ENCODE measurements at places on chromosomes 13 and 19.

- peak; percentile 95 for DNase-seq
Observed at GRCh38 chr19:12884926-12885748, 1.9 kb downstream of the KLF1 start.

- DNase-seq: no peak
Observed at GRCh38 chr13:40922437-40923040, 96.6 kb downstream of the ELF1 start.

DNA sequence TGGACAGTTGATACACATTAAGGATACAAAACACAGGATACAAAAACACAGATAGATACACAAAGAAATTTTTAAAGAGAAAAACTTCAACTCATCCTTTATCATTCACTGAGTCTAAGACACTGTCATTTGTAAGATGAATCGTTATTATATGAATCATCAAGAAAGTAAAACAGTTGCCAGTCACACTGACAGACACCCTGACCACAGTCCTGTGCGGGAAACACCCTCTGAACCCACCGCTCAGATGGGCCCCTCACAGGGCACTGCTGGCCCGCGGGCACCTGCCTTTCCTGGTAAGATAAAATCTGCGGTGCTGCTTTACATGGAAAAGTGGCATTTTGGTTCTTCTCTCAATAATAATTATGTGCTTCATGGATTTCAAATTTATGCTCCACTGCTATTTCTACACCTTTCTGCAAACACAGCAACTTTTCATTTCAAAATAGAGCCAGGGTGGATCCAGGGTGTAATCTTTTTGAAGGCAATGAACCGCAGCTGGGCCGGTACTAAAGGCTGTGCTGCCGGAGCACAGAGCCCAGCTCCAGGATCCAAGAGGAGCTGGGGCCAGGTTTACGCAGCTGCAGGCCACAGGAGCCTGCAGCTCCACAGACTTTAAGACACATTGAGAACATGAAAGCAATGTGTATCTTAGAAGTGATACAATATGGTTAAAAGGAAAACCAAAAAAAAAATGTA lies 76.8 kb downstream of the TUBGCP3 start:
- no peak for DNase-seq

- no peak for DNase-seq
Observed at GRCh38 chr13:98187155-98187964, 10.3 kb upstream of the RNF113B start.

DNA sequence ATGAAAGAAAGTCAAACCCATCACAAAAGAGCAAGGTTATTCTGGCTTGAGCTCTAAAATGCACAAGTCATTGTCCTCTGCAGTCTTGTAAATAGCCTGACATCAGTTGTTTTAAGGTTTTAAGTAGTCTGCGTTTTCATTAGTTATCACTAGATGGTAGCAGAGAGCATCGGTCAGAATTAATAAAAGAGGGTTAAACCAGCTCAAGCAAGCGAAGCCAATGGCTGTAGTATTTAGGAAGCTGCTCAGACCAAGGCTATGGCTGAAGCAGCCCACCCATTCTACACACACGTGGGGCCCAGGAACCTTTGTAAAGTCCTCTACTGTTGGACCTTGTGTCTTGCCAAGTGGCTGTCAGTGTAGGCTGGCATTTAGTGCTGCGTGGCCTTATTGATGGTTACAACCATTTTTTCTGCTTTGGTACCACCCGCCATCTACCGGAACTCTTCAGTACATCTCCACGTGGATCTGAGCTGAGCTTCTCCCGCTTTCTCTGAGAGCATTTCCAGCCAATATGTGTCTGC lies 13.3 kb upstream of the ZNF57 start:
- DNase-seq: peak; percentile 24

GRCh38 chr19:44719262-44719701 lies 20.3 kb downstream of the CEACAM16 start:
- DNase-seq: no peak

GRCh38 chr19:888581-889385 lies 4.2 kb downstream of the MED16 start:
- peak; percentile 62 for DNase-seq

DNA sequence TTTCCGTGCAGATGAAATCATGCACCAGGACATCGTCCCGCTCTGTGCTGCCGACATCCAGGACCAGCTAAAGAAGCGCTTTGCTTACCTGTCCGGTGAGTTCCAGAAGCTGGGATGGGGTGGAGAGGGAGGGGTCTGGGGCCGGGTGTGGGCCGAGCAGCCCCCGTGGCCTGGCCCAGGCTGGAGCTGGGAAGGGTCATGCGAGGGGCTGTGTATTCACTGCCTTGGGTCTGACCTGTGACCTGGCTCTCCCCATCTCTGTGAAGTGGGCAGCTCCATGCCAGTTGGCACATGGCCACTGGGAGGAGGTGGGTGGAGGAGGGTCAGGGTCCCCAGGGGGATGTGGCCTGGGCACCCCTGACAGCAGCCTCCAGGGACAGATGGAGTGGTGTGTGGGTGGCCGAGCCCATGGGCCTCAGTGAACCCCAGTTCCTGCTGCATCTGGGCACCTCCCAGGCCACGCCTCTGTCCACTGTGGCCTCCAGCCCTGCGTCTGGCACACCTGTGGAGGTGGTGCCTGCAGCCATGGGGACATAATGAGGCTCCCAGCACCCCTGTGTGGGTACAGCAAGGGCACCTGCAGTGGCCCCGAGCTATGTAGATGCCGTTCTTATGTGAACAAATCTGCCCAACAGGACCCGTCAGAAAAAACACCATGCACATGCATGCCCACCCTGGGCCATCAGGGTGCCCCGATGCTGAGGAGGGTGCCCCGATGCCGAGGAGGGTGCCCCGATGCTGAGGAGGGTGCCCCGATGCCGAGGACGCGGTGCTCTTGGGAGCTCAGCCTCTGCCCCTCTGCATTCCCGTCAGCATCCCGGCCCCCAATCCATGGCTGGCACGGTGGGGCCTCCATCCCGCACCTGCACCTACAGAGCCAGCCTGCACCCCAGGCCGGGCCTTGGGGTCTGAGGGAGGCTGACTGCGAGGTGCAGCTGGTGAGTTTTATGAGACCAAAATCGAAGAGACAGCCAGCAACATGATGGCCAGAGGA lies 46.0 kb downstream of the MCF2L start:
- DNase-seq: no peak

DNA sequence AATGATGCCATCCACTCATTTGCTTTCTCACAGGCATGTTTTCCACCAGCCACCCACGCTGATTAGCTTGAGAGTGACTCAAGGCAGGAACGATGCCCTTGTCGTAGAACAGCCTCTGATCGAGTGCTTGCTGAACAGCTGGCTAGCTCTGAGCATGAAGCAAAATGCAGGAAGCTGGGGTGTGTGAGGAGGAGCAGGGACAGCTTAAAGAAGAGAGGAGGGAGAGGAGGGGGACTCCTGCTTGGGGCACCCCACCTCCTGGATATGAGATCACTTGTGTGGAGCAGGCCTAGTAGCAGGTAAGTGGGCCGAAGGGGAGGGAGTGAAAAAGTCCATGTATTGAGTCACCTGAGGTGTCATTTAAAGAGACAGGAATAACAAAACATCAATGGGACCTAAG lies 48.8 kb downstream of the IRS2 start:
- no peak for DNase-seq

DNA sequence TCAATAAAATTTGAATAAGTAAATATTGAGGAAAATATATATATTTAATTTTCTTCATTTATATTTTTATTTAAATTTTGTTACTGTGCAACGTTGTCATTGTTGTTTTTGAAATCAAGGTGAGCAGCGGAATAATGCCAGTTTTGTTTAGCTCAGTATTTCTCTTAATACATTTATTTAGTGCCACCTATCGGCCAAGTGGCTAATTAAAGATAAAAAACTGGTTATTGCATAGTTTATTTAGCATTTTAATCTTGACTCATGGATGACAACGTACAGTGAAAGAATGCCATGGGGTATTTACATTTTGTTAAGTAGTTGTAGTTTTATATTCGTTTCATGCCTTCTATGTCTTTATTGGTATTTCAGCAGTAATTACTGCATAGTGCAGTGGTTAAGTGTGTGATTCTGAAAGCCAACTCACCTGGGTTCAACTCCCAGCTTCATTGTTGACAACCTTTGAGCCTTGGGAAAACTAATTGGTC lies 265.9 kb downstream of the MYO16 start:
- DNase-seq: no peak

DNA sequence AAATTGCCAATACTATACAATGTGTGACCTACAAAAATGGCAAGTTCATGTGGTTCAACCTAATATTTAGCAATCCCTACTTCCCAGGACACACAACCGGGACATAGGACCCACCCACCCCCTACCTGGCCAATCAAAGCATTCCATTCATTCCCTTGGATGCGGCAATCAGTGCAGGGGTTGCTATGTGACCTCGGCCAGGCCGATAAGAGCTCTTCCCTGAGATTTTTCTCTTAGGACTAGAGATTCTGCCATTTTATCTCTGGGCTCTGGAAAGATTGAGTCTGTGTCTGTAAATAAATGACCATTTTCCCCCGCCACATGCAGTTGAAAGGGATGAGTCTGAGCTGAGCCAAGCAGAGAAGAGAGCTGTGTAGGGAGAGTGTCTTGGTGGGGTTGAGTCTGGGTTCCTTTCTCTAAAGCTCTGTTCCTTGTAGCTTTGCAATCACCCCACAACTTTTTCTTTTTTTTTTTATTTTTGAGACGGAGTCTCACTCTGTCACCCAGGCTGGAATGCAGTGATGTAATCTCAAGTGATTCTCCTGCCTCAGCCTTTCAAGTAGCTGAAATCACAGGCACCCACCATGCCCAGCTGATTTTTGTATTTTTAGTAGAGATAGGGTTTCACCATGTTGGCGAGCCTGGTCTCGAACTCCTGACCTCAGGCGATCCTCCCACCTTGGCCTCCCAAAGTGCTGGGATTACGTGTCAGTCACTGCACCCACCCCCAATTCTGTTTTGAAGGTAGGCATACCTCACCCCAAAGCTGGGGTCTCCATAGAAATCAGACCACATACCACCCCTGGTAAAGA lies 7.4 kb downstream of the IFNL1 start:
- DNase-seq: no peak

- DNase-seq: no peak
Observed at GRCh38 chr13:24045597-24045996, 114.9 kb upstream of the SPATA13 start.

- no peak for DNase-seq
Observed at GRCh38 chr13:21594715-21595545, 9.0 kb downstream of the MICU2 start.

- no peak for DNase-seq
Observed at GRCh38 chr13:35191883-35192282, 249.8 kb downstream of the NBEA start.

GRCh38 chr13:74217811-74218210 lies 83.6 kb upstream of the KLF12 start:
- no peak for DNase-seq

DNA sequence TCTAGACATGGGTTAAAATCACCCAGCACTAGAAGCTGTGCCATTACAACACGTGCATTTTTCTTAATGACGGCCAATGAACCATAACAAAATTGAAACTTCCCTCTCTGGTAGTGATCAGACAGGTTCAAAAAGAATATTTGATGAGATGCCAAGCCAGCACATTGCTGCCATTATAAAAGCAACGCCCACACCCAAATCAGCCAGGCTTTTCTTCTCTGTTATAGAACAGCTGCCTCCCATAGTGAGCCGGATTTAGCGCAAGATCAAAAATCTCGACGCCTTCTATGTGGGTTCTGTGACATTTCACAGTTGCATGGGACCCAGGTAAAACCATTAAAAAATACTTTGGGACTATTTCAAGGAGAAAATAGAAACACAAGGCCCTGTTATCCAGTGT lies 1158.0 kb downstream of the EFNB2 start:
- no peak for DNase-seq

DNA sequence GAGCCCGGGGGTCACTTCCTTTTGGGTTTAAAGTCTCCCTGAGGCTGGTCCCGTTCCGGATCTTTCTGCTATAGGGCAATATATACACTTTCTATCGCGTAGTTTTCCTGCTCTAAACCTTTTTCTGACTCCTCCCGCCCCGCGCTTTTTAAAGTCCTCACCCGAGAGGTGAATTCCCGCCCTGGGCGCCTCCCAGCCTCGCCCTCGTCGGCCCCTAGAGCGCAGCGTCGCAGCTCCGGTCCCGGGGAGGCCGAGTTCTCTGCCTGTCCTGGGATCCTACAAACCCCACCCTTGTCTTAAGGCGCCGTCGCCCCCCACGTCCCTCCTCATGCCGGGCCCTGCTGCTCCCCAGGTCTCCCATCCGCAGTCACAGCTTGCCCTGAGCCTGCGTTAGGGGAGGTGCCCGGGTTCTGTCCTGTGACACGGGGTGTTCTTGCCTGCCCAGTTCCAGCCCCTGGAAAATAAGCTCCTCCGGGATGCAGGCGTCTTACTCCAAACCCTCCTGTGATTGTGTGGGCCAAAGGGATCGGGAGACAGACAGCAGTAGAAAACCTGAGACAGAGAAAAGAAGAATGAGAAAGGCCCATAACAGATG lies 491 bp downstream of the ZNF525 start:
- peak; percentile 68 for DNase-seq

DNA sequence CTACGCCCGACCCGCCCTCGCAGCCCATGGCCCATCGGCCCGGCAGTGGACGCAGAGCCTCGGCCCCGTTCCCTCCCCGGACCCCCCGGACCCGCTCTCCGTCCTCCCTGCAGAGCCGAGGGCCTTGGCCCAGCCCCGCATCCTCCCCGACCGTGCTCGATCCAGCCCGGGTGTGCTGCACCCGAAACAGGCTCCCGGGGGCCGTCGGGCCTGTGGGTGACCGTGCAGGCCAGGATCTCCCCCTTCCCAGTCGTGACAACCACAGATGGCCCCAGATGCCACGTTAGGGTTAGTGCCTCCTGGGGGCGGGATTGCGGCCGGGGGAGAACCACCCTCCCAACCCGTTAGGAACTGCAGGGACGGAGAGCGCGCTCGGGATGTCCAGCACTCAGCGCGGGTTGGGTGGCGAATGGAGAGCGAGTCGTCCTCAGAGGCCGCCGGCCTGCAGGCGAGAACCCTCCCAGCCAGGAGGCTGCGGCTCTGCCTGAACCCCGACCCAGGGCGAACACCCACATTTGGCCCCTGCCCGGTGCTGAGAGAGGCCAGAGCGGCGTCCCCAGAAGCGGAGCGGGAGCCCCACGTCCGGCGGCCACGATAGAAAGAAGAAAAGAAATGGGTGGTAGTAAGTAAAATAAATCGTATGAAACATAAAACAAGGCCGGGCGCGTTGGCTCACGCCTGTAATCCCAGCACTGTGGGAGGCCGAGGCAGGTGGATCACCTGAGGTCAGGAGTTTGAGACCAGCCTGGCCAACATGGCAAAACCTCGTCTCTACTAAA lies 6.7 kb upstream of the MADCAM1 start:
- DNase-seq: no peak

DNA sequence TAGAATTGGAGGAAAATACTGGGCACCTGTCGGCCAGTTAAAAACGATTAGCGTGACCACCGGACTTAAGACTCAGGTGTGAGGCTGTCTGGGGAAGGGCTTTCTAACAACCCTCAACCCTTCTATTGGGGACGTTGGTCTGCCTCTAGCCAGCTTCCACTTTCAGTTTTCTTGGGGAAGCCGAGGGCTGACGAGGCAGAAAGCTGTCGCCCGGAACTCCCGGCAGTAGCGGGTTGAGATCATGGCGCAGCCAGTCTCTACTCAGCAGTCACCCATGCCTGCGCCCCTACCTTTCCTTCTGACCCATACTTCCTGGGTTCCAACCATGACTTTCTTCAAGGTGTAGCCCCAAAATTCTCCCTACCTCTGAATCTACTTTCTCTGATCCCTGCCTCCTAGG lies 1424.1 kb downstream of the SLITRK1 start:
- DNase-seq: no peak

All from activated T-cell treated with anti-CD3 and anti-CD28 coated beads, Interleukin-2, amount 50 U/mL, for 48 hours (primary cell).